ENCODE measurements at places on chromosomes 16 and 17. TPM values are rescaled to one million over a fixed set of nuclear protein-coding genes. Genes with fewer than 3 reads are reported as not detected.

The CD300LG gene
- total RNA-seq, result not detected

The ADAD2 gene
- not detected for total RNA-seq

The EFCAB13 gene
- total RNA-seq, result 3.1 TPM

The FNDC8 gene
- total RNA-seq, result not detected

The B9D1 gene
- 8.0 TPM for total RNA-seq

The CLDN9 gene
- total RNA-seq, result under 0.01 TPM

The ODAD4 gene
- total RNA-seq, result under 0.01 TPM

The MPO gene
- not detected for total RNA-seq

The HSDL1 gene
- total RNA-seq, result 25.7 TPM

The ANKRD40CL gene
- total RNA-seq, result not detected

The AATK gene
- total RNA-seq, result 0.34 TPM

The AXIN2 gene
- total RNA-seq, result under 0.01 TPM

The INCA1 gene
- total RNA-seq, result 0.21 TPM

The NAGLU gene
- total RNA-seq, result 13.5 TPM

The KCNH6 gene
- not detected for total RNA-seq

The MYCBPAP gene
- under 0.01 TPM for total RNA-seq

The FOXL1 gene
- total RNA-seq, result 0.68 TPM

The RCVRN gene
- total RNA-seq, result not detected

The FOXF1 gene
- not detected for total RNA-seq

The ACSM2A gene
- not detected for total RNA-seq

The HSPB9 gene
- total RNA-seq, result not detected

The COIL gene
- 17.8 TPM for total RNA-seq

The HS3ST2 gene
- total RNA-seq, result 0.71 TPM

The CD300E gene
- not detected for total RNA-seq

The KRT28 gene
- total RNA-seq, result not detected

The RARA gene
- 10.5 TPM for total RNA-seq

The KRT20 gene
- total RNA-seq, result not detected

The KRTAP1-5 gene
- total RNA-seq, result not detected

The HBA2 gene
- not detected for total RNA-seq

The SLC25A19 gene
- 18.8 TPM for total RNA-seq

The KRT36 gene
- total RNA-seq, result not detected

The TNRC6C gene
- total RNA-seq, result 0.68 TPM

The NGFR gene
- total RNA-seq, result 0.78 TPM

The CBFA2T3 gene
- 1.1 TPM for total RNA-seq

The GPS1 gene
- total RNA-seq, result 84.1 TPM

The SOX9 gene
- total RNA-seq, result 4.4 TPM

The KRTAP4-1 gene
- not detected for total RNA-seq

The EFNB3 gene
- total RNA-seq, result 0.14 TPM

The PYDC1 gene
- not detected for total RNA-seq

The CNGB1 gene
- 7.3 TPM for total RNA-seq

The SRL gene
- under 0.01 TPM for total RNA-seq

The OR2C1 gene
- not detected for total RNA-seq

The WIPF2 gene
- total RNA-seq, result 14.5 TPM

The KRT32 gene
- total RNA-seq, result not detected

The PLA2G10 gene
- 0.34 TPM for total RNA-seq

The C16orf92 gene
- total RNA-seq, result not detected

The CCL8 gene
- total RNA-seq, result not detected

The RIPOR1 gene
- 13.0 TPM for total RNA-seq

The MEIOB gene
- total RNA-seq, result not detected
